ENCODE measurements at places on chromosomes 12 and 14. TPM values are rescaled to one million over a fixed set of nuclear protein-coding genes. Genes with fewer than 3 reads are reported as not detected.

LETMD1 gene
- 65.8 TPM for total RNA-seq

TMEM63C gene
- 5.1 TPM for total RNA-seq

MYL2 gene
- not detected for total RNA-seq

DNA sequence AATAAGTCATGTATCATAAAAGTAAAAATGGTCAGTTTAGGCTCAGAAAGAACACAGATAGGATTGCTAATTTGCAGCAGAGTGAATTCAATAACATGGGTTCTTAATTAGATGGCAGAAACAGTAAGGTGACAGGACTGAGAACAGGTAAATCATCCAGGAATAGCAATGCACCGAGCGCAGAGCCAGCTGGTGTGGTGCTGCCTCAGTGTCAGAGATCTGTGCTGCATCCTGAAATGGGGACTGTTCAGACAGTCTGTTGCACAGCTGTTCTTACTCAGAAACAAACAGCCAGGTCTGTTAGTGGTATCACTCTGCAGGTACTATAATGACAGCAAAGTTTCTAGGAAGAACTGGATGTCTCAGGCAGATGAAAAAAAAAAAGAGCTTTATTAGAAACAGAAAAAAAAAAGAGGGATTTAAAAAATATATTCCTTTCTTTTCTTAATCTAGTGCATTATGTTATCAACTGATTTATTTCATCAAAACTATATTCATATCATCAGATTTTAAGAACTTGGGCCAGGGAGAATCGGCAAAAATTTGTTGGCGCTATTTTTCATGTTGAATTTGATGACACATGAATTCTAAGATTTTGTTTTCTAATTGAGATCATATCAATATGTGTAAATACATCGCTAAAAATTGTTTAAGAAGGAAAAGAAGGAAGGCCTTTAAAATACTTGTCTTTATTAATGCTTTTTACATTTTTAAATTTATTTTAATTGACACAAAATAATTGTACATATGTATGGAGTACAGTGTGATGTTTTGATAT, 501.8 kb downstream of the PRKD1 start:
- DNase-seq: no peak

DNA sequence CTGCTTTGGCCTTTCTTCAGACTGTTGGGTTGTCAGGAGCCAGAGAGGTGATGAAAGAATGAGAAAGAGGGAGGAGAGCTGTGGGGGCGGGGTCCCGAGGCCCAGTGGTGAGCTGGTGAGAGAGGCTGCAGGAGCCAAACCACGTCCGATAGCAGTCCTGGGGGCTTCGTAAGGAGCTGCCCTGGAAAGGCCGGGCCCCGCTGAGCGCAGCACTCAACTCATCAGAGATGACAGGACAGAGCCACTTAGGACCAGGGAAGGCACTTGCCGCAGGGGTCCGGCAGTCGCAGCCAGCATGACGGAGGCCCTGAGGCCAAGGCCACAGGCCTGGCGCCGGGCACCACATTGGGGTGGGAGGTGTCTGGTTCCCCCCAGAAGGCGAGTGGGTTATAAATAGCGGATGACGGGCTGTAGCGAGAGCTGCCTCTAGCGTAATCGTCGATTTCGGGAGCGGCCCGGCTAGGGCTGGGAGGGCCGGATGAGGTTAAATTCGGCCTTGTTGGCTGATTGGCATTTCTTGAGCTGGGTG, 179.0 kb downstream of the TSPAN9 start:
- no peak for DNase-seq

DNA sequence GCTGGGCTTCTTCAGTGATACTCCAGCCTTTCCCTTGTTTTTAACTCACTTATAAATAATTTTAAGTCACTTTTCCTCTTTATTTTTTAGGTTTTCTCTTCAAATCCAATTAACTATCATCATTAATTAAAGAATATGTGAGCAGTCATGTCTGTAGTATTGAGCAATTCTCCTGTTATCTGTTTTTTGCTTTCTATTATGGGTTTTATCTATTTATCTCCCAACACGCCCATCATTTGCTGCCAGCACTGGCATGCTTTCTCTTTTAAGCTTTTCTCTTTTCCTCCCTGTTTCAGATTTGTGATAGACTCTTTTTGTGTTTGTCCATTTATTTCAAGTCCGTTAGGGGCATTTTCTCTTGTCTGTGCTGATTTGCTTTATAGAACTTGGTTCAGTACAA, 72.3 kb downstream of the CRADD start:
- DNase-seq: no peak

Measured in MCF 10A (cell line).